Skin of body (tissue), 3 donors: ENCODE measurements at places on chromosomes 2 and 18.

DNA sequence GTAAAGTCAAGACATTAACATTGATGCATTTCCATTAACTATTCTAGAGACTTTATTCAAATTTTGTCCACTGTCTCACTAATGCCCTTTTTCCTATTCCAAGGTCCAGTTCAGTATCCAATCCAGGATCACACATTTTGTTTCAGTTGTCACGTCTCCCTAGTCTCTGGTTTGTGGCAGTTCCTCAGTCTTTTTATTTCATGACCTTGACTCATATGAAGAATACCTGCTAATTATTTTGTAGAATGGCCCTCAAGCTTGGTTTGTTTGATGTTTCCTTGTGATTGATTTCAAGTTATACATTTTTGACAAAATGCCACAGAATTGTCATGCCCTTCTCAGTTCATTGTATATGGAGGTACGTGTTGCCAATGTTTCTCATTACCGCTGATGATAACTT lies 145.2 kb downstream of the FHOD3 start:
- DNase-seq: no peak

- no peak for DNase-seq
Observed at GRCh38 chr2:158557752-158558151, 101.0 kb downstream of the PKP4 start.

DNA sequence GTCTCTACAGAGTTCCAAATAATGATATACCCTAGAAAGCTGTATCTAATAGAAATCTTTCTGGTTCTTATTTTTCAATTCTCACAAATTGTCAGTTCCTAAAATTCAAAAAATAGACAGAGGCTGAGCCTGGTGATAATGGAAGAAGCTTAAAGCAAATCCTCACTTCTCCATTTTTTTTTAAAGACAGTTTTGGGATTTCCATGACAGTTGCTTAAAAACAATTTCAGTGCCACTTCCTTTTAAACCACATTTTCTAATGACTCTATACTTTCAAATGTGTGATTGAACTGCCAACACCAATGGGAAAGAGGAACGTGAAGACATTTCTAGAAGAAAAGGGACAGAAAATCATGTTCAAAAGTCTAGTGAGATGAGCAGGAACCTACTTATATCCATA lies 4.0 kb downstream of the GKN2 start:
- no peak for DNase-seq

GRCh38 chr2:104487366-104487765 lies 366.5 kb upstream of the POU3F3 start:
- DNase-seq: no peak

GRCh38 chr18:22639026-22639463 lies 221.3 kb upstream of the CTAGE1 start:
- DNase-seq: no peak

- DNase-seq: no peak
Observed at GRCh38 chr2:230944123-230944653, 19.1 kb upstream of the GPR55 start.

- no peak for DNase-seq
Observed at GRCh38 chr2:185201063-185201462, 537.5 kb upstream of the FSIP2 start.

GRCh38 chr2:138712212-138712979 lies 67.8 kb downstream of the NXPH2 start:
- DNase-seq: no peak

- no peak for DNase-seq
Observed at GRCh38 chr18:49076654-49077166, 125.9 kb upstream of the SMAD7 start.
